Karpas-422 (cell line): ENCODE measurements at places on chromosomes 1 and 21.

GRCh38 chr1:222798975-222799374, 15.9 kb upstream of the DISP1 start:
- DNase-seq: peak; percentile 36

DNA sequence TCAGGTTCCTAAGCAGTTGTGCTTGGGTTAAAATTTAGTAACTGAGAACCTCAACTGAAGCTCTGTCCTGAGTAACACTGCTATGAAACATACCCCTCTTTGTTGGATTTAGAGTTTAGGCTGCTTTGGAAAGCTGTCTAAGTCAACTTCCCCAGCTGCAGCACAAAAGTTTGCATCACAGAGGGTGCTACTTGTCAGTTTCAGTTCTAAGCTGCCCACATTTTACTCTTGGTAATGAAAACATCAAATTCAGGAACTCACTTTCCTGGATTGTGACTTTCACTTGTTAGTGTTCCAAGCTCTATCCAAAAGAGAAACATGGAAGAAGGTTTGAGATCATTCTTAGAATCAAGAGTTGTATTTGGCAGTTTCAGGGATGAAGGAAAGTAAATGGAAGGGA, 191.7 kb upstream of the NFIA start:
- no peak for DNase-seq

GRCh38 chr1:11594222-11594621, 60.0 kb downstream of the FBXO2 start:
- no peak for DNase-seq

- DNase-seq: no peak
Measured at GRCh38 chr1:230204842-230205241, 137.8 kb downstream of the GALNT2 start.

DNA sequence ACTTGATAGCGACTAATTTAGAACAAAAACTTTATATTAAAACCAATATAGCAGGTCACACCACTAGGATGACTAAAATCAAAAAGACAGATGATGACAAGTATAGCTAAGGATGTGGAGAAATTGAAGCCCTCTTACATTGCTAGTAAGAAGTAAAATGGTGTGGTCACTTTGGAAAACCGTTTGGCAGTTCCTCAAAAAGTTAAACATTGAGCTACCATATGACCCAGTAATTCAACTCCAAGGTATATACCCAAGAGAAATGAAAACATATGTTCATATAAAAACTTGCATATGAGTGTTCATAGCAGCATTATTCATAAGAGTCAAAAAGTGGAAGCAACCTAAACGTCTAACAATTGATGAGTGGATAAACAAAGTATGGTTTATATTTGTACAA, 13.0 kb upstream of the SERINC2 start:
- DNase-seq: no peak

DNA sequence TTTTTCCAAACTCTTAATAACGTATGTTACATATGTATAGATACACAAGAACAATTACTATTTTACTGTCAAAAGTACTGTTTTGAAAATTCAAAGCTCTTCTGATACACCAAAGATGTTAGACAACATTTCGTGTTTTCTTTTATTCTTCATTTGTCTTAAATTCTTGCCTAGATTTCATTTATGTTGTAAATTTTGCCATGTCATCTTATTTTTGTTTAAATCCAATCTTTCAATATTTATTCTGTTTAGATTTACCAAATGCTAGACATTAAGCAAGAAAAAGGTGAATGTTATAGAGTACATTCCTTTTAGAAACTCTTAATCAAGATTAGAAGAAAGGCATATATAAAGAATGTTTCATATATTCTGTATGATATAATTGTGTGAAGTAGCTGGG, 876.9 kb downstream of the KCNT2 start:
- no peak for DNase-seq

DNA sequence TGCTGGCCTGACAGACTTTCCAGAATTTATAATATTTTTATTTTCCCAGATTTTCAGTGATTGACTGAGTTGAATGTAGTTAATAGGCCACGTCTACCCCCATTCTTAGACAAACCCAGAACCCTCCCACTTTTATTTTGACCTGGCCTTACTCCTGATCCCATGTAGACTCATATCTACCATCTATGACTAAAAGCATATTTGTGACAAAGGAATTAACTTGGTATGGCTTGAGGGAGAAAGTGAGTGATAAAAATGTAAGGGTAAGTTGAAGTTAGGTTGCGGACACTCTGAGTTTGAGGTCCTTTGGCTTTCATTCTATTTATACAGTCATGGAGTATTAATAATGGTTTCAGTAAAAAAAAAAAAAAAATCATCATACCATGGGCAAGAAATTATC, 168.4 kb downstream of the KCNK2 start:
- no peak for DNase-seq

- DNase-seq: no peak
Measured at GRCh38 chr1:171953835-171954234, 112.5 kb downstream of the DNM3 start.
